Stomach (tissue), 19 donors: ENCODE measurements at places on chromosomes 1 and 21.

GRCh38 chr1:119188926-119189325 lies 48.5 kb upstream of the WARS2 start:
- H3K4me3 ChIP-seq: no peak overlapping the region
- no peaks in the 10 kb centered on the region for H3K4me1 ChIP-seq
- no peak overlapping the region for H3K27ac ChIP-seq
- DNase-seq: peak; percentile 5

GRCh38 chr1:71427066-71427465 lies 346.2 kb upstream of the ZRANB2 start:
- H3K4me1 ChIP-seq: no peaks in the 10 kb centered on the region
- H3K36me3 ChIP-seq: no peaks in the 10 kb centered on the region
- no peaks in the 10 kb centered on the region for H3K27me3 ChIP-seq

GRCh38 chr1:15345705-15346345 lies 63.9 kb upstream of the EFHD2 start:
- H3K4me3 ChIP-seq: no peak overlapping the region
- peak; percentile 72 for DNase-seq
- H3K27ac ChIP-seq: peak overlapping the region; percentile 40
- no peaks in the 10 kb centered on the region for H3K36me3 ChIP-seq
- no peaks in the 10 kb centered on the region for H3K27me3 ChIP-seq
- peaks cover 15% of the 10 kb centered on the region for H3K4me1 ChIP-seq

DNA sequence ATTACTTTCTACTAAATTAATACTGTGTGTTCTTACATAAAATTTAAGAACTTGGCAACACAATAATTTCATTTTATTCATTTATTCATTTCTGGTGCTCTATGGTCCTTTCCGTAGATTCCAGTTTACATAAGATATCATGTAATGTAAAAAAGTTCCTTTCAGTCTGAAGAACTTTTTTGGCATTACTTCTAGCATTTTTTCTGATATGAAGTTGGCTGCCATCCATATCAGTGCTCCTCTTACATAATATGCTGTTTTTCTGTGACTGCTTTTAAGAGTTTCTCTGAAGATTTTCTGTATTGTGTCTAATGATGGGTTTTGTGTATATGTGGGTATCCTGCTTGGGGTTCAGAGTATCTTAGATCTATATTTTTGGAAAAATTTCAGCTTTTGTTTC lies 34.8 kb downstream of the LIN9 start:
- no peak overlapping the region for H3K4me3 ChIP-seq
- H3K4me1 ChIP-seq: no peaks in the 10 kb centered on the region
- H3K36me3 ChIP-seq: no peaks in the 10 kb centered on the region
- H3K27ac ChIP-seq: no peak overlapping the region

DNA sequence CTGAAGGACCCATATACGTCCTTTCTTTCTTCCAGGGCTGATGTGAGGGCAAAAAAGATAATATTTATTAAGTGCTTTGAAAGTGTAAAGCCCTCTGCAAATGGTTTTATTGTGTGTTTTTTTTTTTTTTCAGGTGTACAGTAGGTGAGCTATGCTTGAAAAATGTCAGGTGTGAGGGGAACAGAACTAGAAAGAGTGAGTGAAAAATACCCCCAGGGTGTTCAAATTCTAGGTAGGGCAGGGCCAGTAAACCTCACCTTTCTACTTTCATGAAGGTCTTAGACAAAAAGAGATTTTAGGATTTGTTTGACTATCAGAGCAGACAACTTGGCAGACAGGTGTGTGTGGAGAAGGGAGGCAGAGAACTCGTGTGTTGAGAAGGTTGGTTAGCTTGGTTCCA lies 51.3 kb downstream of the ARHGEF11 start:
- DNase-seq: no peak
- H3K27ac ChIP-seq: no peak overlapping the region
- no peaks in the 10 kb centered on the region for H3K27me3 ChIP-seq
- H3K4me1 ChIP-seq: peaks cover 10% of the 10 kb centered on the region
- no peaks in the 10 kb centered on the region for H3K36me3 ChIP-seq

- peaks cover 20% of the 10 kb centered on the region for H3K36me3 ChIP-seq
- no peak overlapping the region for H3K4me3 ChIP-seq
- peaks cover 14% of the 10 kb centered on the region for H3K4me1 ChIP-seq
- DNase-seq: no peak
Measured at GRCh38 chr1:222994511-222995235, 148.4 kb downstream of the TLR5 start.

DNA sequence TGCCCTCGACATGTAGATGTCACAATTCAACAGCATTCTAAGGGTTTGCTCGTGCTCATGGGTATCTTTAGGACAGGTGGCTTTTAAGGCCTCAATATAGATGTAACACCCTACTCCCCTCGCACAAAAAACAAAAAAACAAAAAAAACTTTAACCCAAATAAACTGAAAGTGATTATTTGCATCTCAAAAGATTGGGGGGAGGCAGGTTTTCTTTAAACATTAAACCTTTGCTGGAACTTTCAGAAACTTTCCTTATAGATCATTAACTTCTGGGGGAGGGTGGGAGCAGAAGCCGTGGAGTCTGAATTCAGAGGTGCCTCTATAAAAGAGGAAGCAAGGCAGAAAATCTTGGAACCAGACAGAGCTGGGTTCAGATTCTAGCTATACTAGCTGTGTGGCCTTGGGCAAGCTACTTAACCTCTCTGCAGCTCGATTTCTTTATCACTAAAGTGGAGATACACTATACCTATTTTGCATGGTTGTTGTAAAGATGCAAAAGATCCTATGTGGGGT lies 3.2 kb upstream of the KIAA1614 start:
- no peaks in the 10 kb centered on the region for H3K36me3 ChIP-seq
- H3K27me3 ChIP-seq: peaks cover 22% of the 10 kb centered on the region
- no peak overlapping the region for H3K27ac ChIP-seq
- DNase-seq: no peak

DNA sequence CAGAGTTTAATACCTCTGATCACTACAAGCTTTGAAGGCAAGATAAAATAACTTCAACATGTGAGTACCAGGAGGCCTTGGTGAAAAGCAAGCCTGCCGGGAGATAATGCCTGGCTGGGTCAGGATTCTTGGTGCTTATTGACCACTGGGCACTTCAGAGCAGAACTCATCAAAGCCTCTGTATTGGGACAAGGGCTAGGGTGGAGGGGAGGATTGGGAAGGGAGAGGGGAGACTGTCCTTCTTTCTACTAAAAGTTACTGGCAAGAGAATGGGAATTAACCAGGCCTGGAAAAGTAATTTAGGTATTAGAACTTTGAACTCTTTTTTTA lies 35.2 kb downstream of the NEK2 start:
- no peaks in the 10 kb centered on the region for H3K27me3 ChIP-seq
- H3K4me1 ChIP-seq: peaks cover 17% of the 10 kb centered on the region
- H3K27ac ChIP-seq: no peak overlapping the region
- peak; percentile 25 for DNase-seq

DNA sequence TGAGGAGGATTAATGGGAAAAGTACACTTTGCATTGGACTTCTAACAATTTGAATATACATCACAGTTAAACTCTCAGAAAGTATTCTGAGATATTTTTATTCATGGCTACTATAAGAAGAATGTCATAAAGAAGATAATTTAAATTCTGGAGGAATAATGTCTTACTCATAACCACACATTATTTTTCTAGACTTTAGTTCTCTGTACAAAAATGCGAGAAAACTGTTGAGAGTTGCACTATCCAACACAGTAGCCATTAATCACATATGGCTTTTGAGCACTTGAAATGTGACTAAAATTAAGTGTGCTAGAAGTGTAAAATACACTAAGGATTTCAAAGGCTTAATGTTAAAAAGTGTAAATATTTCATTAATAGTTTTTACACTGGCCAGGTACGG lies 53.8 kb downstream of the CRB1 start:
- H3K4me3 ChIP-seq: no peak overlapping the region
- peaks cover 5% of the 10 kb centered on the region for H3K4me1 ChIP-seq
- H3K27ac ChIP-seq: no peak overlapping the region
- DNase-seq: no peak
- H3K27me3 ChIP-seq: no peaks in the 10 kb centered on the region
- no peaks in the 10 kb centered on the region for H3K36me3 ChIP-seq

DNA sequence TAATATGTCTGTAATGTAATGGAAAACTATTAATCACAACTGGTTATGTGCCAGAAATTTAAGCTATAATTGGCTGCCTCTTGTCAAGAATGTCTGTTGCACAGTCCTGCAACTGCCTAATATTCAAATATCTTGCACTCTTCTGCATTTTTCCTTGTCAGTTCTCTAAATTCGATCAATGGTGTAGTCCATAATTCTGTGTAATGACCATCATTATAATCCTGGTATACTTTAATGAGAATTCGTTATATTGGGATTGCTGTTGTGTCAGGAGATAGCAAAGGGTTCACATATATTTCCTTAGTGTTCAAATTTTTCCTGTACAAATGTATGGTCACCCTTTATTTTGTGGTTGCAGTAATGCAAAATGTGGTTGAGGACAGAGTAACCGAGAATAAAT lies 4.8 kb downstream of the NTNG1 start:
- peaks cover 11% of the 10 kb centered on the region for H3K27me3 ChIP-seq
- no peak for DNase-seq
- H3K27ac ChIP-seq: no peak overlapping the region
- no peak overlapping the region for H3K4me3 ChIP-seq
- H3K4me1 ChIP-seq: peaks cover 11% of the 10 kb centered on the region

GRCh38 chr1:9297831-9298230 lies 5.1 kb downstream of the SPSB1 start:
- H3K4me3 ChIP-seq: no peak overlapping the region
- no peak overlapping the region for H3K27ac ChIP-seq
- no peaks in the 10 kb centered on the region for H3K27me3 ChIP-seq
- H3K36me3 ChIP-seq: peaks cover 5% of the 10 kb centered on the region
- no peak for DNase-seq

- no peak overlapping the region for H3K4me3 ChIP-seq
- no peaks in the 10 kb centered on the region for H3K36me3 ChIP-seq
- H3K27ac ChIP-seq: no peak overlapping the region
- H3K4me1 ChIP-seq: peaks cover 21% of the 10 kb centered on the region
Measured at GRCh38 chr1:36641776-36642175, 159.1 kb upstream of the CSF3R start.

- H3K27ac ChIP-seq: no peak overlapping the region
- DNase-seq: no peak
Measured at GRCh38 chr1:58434607-58435006, 111.9 kb downstream of the OMA1 start.
